ENCODE measurements at places on chromosomes 3 and 15.

DNA sequence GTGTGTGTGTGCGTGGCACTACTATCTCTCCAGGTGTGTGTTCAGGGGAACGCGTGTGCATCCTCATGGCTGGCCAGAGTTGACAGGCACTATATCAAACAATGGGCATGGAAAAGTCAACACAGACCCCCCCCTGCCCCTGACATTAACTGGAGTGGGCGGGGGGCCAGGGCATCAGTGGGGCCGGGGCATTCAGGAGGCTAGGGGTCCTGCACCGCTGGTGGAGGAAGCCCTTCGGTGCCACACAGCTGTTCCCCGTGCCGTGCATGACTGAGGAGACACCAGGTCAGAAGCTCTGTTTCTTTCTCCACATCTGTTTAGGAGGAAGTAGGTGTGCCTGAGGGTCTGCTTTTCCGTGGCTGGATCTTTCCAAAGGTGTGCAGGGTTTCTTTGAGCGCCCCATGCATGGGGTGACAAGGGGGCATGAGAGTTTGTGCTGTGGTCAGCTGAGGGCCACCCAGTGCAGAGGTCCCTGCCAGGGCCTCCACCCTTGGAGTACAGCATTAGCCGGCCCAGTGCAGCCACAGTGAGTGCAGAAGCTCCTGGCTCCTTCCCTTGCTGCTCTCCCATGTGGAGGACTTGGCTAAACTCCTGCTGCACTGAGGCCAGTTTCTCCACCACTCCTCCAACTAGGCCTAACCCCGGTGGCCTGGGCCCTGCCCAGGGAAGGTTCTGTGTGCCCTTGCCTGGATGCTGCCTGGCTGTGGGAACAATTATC is 7.5 kb downstream of the C3orf22 start:
- no peaks in the 10 kb centered on the region for H3K4me1 ChIP-seq
- no peaks in the 10 kb centered on the region for H3K36me3 ChIP-seq
- DNase-seq, result no peak
- H3K4me3 ChIP-seq, result no peak overlapping the region

DNA sequence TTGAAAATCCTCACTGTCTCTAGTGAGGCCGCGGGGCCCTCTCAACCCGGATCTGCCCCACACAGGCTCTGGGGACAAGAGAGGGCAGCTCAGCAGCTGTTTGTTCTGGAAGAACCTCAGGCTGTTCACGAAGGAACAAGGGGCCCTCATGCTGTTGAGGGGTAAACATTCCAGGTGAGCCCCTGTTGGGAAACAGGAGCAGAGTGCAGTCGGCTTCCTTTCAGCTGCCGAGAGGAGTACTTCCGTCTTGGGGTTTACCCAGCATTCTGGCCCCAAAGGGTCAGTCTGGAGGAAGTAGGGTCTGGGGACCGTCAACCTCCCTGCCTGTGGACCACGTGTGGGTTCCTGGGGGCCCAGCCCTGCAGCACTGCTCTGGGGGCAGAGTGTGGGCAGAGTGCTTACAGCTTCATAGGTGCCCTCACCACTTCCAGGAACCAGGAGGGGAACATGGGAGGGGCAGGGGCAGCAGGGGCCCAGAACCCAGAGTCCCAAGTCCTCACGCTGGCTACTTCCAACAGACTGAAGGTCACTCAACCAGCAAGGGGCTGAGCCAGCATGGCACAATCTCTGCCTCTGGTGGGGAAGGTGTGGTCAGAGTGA is 49.2 kb upstream of the CTSH start:
- H3K4me3 ChIP-seq, result no peak overlapping the region
- H3K36me3 ChIP-seq, result no peaks in the 10 kb centered on the region
- DNase-seq, result no peak
- H3K4me1 ChIP-seq, result peaks cover under 1% of the 10 kb centered on the region

- no peak overlapping the region for H3K27ac ChIP-seq
- no peaks in the 10 kb centered on the region for H3K27me3 ChIP-seq
- no peaks in the 10 kb centered on the region for H3K4me1 ChIP-seq
Measured at GRCh38 chr3:186316666-186317260, 45.3 kb downstream of the DGKG start.

GRCh38 chr3:5145120-5145519 is 23.0 kb downstream of the ARL8B start:
- no peak overlapping the region for H3K27ac ChIP-seq
- H3K27me3 ChIP-seq, result no peaks in the 10 kb centered on the region
- H3K4me3 ChIP-seq, result no peak overlapping the region
- no peak for DNase-seq
- H3K4me1 ChIP-seq, result peaks cover 2% of the 10 kb centered on the region
- peaks cover 2% of the 10 kb centered on the region for H3K36me3 ChIP-seq

- H3K36me3 ChIP-seq, result no peaks in the 10 kb centered on the region
- no peaks in the 10 kb centered on the region for H3K27me3 ChIP-seq
- no peak overlapping the region for H3K27ac ChIP-seq
- DNase-seq, result peak; percentile 46
- peaks cover 8% of the 10 kb centered on the region for H3K4me1 ChIP-seq
Measured at GRCh38 chr3:113287111-113287802, 75.9 kb downstream of the BOC start.

- H3K27ac ChIP-seq, result no peak overlapping the region
- DNase-seq, result no peak
- H3K4me3 ChIP-seq, result no peak overlapping the region
- H3K27me3 ChIP-seq, result peaks cover 31% of the 10 kb centered on the region
- H3K4me1 ChIP-seq, result no peaks in the 10 kb centered on the region
Measured at GRCh38 chr3:148940983-148941382, 50.4 kb upstream of the GYG1 start.

- no peak for DNase-seq
- H3K27me3 ChIP-seq, result no peaks in the 10 kb centered on the region
- no peak overlapping the region for H3K27ac ChIP-seq
- H3K4me1 ChIP-seq, result peaks cover 9% of the 10 kb centered on the region
Measured at GRCh38 chr3:30475038-30475808, 131.2 kb upstream of the TGFBR2 start.

DNA sequence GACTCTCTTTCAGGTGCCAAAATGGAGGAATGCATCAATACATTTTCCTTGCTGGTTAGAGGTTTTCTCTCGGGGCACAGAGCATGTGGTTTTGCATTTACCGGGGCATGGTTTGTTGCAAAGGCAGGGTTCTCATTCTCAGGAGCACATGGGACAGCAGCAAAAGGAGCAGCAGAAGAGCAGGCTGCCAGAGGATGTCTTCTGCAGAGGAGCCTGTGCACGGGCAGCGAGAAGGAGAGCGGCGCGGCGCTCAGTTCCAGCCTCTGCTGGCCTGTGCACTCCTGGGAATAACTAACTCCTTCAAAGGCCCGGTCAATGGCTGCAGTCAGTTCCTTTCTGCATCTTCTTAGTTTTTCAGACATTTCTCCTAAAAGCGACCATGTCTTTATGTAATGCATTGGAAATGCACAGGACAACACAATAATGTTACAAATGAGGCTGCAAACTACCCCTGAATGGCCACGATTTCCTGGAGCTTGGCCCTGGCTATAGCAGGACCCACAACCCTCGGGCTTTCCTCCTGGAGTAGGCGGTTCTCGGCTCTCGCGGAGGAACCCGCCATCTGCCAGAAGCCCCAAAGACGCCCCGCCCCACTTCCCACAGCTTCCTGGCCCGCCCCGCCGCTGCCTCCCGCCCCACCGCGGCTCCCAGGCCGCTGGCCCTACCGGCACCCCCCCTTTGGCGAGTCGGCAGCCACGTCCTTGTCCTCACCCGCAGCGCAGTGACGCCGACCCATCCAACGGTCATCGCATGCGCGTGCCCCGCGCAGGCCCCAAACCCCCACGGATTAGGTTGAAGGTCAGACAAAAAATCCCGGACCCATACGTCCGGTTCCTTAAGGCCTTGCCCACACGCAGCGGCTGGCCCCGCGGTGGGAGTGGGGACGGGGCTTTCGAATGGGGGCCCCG is at the start of gene C3orf62:
Gene C3orf62, minus strand, starts transcription at position 758 of the 908 bp plus-strand sequence. Its CDS starts 360 bp downstream, at position 398.
- H3K4me1 ChIP-seq, result peaks cover 18% of the 10 kb centered on the region
- peak; percentile 87 for DNase-seq
- H3K36me3 ChIP-seq, result peaks cover 6% of the 10 kb centered on the region
- no peaks in the 10 kb centered on the region for H3K27me3 ChIP-seq

GRCh38 chr3:124599147-124599765 is 131.0 kb upstream of the UMPS start:
- H3K4me3 ChIP-seq, result no peak overlapping the region
- peaks cover 6% of the 10 kb centered on the region for H3K4me1 ChIP-seq
- H3K27ac ChIP-seq, result no peak overlapping the region
- no peaks in the 10 kb centered on the region for H3K36me3 ChIP-seq
- peaks cover 3% of the 10 kb centered on the region for H3K27me3 ChIP-seq
- DNase-seq, result no peak

GRCh38 chr15:79244876-79245275 is 37.6 kb upstream of the ANKRD34C start:
- no peak overlapping the region for H3K27ac ChIP-seq
- DNase-seq, result no peak
- no peaks in the 10 kb centered on the region for H3K36me3 ChIP-seq
- H3K27me3 ChIP-seq, result no peaks in the 10 kb centered on the region

GRCh38 chr3:158261371-158261991 is 151.6 kb downstream of the RSRC1 start:
- DNase-seq, result no peak
- H3K36me3 ChIP-seq, result no peaks in the 10 kb centered on the region
- H3K27me3 ChIP-seq, result no peaks in the 10 kb centered on the region
- H3K27ac ChIP-seq, result no peak overlapping the region
- no peak overlapping the region for H3K4me3 ChIP-seq
- no peaks in the 10 kb centered on the region for H3K4me1 ChIP-seq

DNA sequence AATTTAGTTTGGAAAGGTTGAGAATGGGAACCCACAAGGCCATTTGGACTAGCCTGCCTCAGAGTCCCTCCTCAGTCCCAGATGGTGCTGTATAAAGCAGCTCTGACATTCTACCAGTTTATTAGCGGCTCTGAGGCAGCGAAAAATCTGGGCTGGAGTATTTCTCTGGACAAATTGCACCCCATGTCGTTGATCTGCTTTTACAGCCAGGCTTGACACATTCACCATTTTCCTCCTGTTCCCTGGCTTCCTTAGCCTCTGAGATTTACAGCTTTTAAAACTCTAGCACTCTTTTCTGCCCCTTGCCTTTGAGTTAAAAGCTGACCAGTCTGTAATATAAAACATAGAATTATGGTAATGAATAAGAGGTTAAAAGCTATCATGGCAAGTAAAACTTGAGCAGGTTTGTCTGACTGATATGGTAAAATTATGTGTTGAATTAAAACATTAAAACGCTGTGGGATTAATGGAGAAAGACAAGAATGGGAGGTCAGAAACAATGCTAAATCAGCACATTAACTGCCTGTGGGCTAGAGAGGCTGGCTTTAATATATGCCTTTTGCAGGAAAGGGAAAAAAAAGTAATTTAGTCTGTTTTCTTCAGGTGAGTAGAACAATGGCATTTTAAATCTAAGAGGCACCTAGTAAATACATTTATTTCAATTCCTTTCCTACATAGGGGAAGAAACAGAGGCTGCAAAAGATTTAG is 131.2 kb downstream of the MCTP2 start:
- no peak overlapping the region for H3K4me3 ChIP-seq
- no peaks in the 10 kb centered on the region for H3K36me3 ChIP-seq
- H3K4me1 ChIP-seq, result no peaks in the 10 kb centered on the region
- no peak for DNase-seq

DNA sequence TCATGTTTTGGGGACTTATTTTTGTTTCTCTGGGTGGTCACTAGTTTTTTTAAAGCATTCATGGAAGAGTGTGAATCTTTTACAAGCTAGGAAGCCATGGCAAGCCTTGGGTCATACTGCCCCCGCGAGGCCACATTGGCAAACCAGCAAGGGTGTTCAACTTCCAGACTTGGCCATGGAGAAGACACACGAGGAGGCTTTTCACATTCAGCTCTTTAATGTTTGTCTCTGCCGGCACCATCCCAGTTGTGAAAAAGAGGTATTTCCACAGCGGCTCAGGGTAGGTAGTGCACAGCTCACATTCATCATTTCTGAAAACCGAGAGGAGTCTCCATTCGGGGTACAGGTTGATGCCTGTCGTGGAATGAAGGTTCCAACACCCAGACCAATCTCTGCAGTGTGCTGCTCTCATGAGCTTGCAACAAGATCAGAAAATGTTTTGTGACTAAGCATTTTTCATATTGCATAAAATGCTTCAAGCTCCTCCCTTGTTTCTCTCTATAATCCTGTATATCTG is 7.7 kb downstream of the CCR5 start:
- no peaks in the 10 kb centered on the region for H3K36me3 ChIP-seq
- no peak overlapping the region for H3K27ac ChIP-seq
- peak; percentile 56 for DNase-seq
- no peaks in the 10 kb centered on the region for H3K4me1 ChIP-seq

DNA sequence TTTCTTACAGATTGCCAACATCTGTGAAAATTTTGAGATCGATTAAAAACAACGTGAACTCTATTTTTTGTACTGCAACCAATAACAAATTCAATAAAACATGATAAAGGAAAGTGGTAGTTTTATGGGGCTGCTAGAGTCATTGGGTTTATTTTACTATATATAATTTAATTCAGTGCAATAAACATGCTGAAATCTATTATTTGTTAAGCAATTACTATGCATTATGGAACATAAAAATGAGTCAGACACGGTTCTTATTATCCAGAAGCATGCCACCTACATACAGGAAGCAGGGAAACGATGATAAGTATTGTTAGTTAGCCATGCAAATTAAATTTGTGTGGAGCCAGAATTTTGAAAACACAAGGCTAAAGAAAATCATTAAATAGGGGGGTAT is 27.2 kb downstream of the NPHP3 start:
- H3K27me3 ChIP-seq, result no peaks in the 10 kb centered on the region
- DNase-seq, result peak; percentile 48
- peaks cover 8% of the 10 kb centered on the region for H3K36me3 ChIP-seq
- H3K4me1 ChIP-seq, result no peaks in the 10 kb centered on the region
- no peak overlapping the region for H3K4me3 ChIP-seq

- H3K36me3 ChIP-seq, result no peaks in the 10 kb centered on the region
- no peak overlapping the region for H3K27ac ChIP-seq
- no peak for DNase-seq
- H3K27me3 ChIP-seq, result peaks cover 9% of the 10 kb centered on the region
- H3K4me1 ChIP-seq, result peaks cover 11% of the 10 kb centered on the region
Measured at GRCh38 chr3:197367081-197367780, 68.8 kb upstream of the DLG1 start.

- H3K27ac ChIP-seq, result no peak overlapping the region
- DNase-seq, result no peak
- H3K36me3 ChIP-seq, result no peaks in the 10 kb centered on the region
- H3K4me3 ChIP-seq, result no peak overlapping the region
- H3K27me3 ChIP-seq, result no peaks in the 10 kb centered on the region
- no peaks in the 10 kb centered on the region for H3K4me1 ChIP-seq
Measured at GRCh38 chr3:12149029-12149428, 9.7 kb downstream of the TIMP4 start.

DNA sequence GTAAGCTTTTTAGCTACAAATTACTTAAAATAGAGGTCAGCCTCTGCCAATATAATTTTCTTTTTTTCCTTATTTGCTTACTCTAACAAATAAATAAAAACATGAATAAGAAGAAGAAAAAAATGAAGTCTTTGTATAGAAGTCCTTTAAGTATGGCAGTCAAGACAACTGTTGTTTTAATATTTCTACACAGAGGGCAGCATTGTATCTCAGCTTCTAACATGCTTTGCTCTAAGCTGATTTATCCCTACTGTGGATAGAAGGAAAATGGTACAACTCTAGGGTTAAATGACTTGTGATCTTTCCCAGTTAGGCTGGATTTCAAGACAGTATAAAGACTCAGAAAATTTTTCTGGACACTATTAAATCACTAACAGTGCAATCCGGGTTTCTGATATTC is 104.3 kb upstream of the MEIS2 start:
- no peaks in the 10 kb centered on the region for H3K4me1 ChIP-seq
- no peak overlapping the region for H3K27ac ChIP-seq
- no peaks in the 10 kb centered on the region for H3K36me3 ChIP-seq
- H3K27me3 ChIP-seq, result no peaks in the 10 kb centered on the region
